ENCODE measurements at places on chromosomes 12 and 14.

DNA sequence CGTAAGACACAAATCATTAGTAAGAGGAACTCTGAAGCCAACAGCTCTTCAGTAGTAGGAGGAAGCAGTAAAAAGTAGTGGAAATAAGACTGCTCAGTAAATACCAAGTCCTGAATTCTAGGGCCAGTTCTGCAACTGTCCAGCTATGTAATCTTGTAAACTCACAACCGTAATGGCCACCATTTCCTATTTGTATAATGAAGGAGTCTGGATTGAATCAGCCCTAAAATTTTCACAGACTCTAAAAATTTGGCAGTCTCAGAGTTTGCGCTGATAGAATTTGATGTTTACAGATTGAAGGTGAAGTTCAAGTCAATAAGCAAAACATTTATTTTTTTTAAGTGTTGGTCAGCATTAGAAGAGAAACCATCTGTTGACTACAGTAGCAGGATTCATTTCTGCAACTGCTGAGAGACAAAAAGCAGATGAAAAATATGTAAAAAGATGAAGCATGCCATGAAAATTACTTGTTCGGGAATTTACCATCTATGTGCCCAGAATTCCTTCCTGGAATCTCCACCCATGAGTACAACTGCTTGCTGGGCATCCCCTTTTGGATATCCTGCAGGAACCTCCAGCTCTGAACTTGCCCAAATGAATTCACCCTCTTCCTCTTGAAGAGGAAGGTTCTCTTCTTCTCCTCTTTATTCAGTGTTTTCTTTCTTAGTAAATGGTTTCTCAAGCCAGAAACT is 47.5 kb downstream of the GALNT4 start:
- DNase-seq = no peak

- DNase-seq = no peak
These were observed 14.0 kb downstream of the ZNF664 start for GRCh38 chr12:123987022-123987421.

GRCh38 chr12:87142342-87142741 is 886.2 kb upstream of the MGAT4C start:
- DNase-seq = no peak

- DNase-seq = no peak
These were observed 22.5 kb upstream of the CDKN3 start for GRCh38 chr14:54374117-54374884.

- DNase-seq = peak; percentile 41
These were observed 34.3 kb upstream of the TEX22 start for GRCh38 chr14:105363847-105364708.

- DNase-seq = peak; percentile 93
These were observed at the start of gene ZNF384 for GRCh38 chr12:6688999-6689882. Gene ZNF384, minus strand, starts transcription at chr12:6689375. Its CDS starts 9,855 bp downstream, at chr12:6679520.

DNA sequence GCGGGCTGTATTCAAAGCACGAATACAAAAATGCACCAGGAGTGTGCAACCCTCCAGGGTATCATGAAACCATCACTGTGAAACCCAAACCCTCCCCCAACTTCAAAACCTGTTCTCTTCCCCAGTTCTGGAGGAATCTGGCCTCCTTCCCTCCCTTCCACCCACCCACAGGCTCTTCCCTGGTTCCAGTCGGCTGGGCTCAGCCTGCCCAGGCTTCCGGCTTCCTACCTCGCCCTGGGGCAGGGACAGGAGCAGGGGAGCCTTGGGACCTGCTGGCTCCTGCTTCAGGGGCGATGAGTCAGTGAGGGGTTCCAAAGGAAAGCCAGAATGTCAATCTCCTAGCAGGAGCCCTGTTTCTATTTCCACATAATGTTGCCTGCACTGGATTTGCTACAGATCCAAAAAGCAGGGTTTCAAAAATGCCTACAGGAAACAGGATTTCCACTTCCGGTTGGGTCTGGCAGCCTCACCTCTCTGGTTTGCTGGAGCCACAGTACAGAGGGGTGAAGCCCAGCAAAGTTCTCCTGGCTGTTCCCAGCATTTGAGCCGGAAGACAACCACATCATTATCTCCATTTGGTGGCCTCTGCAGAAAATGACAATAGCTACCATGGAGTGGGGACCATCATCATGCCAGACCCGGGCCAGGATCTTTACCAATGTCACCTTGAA is 278.3 kb downstream of the DPF3 start:
- no peak for DNase-seq

DNA sequence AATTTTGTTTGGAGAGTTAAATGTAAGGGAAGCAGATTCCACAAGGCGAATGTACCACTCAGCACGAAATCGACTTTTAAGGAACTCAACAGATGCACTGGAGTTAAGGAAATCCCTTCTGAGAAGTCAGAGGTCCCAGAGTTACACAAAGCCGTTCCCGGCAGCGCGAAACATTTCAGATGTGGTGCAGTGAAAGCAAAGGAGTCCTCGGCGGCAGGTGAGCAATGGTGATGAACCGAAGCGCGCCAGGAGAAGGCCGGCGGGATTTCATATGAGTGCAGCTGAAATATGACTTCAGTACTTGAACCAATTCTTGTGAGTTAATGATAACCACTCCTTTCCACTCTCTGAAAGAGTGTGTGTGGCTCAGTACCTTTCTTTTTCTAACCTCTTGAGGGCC is 183.2 kb downstream of the GRIP1 start:
- DNase-seq = no peak

- DNase-seq = no peak
These were observed 454.8 kb upstream of the SOX5 start for GRCh38 chr12:24404086-24404815.

- DNase-seq = no peak
These were observed 28.0 kb downstream of the CEP290 start for GRCh38 chr12:88113871-88114270.

GRCh38 chr14:103362780-103363179 is 22.4 kb upstream of the MARK3 start:
- DNase-seq = no peak

DNA sequence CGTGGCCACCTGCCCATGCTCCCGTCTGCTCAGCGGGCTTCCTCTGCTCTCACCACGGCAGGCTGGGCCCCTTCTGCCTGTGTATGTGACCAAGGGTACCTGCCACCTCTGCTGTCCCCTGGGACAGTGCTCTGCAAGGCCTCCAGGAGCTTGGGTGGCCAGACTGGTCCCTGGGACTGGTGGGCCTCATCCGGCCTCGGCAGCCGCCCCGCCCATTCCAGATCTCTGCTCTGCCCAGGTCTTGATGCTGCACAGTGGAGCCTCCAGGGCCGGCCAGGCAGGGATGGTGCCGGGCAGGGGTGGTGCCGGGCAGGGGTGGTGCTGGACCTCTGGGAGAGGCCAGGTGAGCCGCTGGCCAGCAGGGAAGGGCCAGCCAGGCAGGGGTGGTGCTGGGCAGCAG is 9.0 kb downstream of the FBRSL1 start:
- DNase-seq = no peak

GRCh38 chr12:85568395-85569103 is 267.7 kb downstream of the RASSF9 start:
- no peak for DNase-seq

- no peak for DNase-seq
These were observed 363.1 kb upstream of the STXBP6 start for GRCh38 chr14:25412998-25413397.

DNA sequence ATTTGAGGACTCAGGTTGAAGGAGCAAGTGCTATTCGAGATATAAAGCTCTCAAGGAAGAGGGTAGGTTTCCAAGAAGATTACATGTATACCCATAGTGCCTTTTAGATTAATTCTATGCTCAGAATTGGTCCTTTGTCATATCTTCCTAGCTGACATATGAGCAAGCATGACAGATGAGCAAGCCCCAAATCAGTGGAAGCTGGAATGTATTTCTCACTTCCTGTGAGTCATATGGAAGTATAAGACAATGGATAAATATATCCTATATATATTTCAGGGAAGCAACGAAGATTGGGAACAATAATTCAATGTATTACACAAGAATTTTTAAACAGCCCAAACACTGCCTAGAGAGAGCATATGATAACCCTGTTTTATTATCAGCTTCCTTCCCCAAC is 674.1 kb upstream of the ATXN7L3B start:
- no peak for DNase-seq

- DNase-seq = no peak
These were observed 50.2 kb upstream of the SMCO2 start for GRCh38 chr12:27396216-27396815.

DNA sequence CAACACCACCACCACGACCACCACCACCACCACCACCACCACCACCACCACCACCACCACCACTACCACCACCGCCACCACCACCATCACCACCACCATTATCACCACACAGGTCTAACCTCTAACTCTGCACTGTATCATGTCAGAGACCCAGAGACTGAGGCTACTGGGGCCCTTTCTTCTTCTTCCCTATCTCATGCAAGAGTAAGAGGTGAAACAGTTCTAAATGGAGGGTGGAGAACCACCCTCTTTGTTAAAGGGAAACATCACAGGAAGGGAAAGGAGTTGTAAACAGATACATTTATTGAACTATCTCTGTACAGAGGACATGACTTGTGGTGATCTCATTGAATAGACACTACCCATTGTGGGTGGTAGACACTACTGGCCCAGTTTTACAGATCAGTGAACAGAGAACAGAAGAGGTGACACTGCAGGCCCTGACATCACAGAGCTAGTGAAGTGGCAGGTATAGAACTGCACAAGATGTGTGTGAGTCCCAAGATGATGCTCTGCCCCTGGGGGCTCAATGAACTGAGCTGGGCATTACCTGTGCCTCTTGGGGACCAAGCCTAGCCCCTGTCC is 91.6 kb downstream of the FOXN3 start:
- no peak for DNase-seq

DNA sequence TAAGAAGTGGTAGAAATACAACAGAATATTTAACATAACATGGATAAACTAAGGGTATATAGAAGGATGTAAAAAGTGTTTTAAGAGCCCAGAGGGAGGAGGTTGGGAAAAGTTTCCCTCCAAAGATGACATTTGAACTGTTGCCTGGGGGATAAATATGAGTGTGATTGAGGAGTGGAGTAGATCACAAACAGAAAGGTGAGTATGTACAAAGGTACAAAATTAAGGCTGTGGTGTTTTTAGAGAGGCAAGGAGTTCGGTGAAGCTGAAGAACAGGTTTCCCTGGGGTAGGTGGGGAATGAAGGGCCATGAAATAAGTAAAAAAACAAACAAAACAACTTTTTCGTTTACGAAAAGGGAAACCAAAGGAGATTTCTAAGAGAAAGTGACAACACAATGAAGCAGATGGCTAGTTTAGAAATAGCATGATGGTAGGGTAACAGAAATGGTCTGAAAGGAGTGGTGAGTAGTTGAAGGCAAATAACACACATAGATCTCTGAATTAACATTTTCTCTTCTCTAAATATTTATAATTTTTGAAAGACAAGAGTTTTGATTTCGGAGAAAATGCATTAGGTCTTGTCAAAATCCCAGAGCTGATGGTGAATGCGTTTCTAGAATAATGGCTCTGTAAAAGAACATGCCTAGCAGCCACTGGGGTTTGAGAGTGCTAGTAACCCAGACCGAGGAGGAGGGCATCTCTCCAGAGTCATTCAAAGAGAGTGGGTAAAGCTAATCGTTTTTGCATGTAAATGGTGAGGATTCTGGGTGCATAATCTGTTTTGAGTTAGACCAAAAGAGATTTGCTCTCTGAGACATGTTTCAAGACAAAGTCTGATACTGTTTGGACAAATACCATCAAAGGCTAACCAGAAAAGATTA is 240.4 kb upstream of the DCN start:
- DNase-seq = no peak

- peak; percentile 87 for DNase-seq
These were observed 2.0 kb upstream of the GAPDH start for GRCh38 chr12:6532051-6532926.

- DNase-seq = no peak
These were observed 247.1 kb downstream of the SPTSSA start for GRCh38 chr14:34214961-34215360.

GRCh38 chr14:85453401-85454225 is 76.3 kb upstream of the FLRT2 start:
- DNase-seq = no peak

DNA sequence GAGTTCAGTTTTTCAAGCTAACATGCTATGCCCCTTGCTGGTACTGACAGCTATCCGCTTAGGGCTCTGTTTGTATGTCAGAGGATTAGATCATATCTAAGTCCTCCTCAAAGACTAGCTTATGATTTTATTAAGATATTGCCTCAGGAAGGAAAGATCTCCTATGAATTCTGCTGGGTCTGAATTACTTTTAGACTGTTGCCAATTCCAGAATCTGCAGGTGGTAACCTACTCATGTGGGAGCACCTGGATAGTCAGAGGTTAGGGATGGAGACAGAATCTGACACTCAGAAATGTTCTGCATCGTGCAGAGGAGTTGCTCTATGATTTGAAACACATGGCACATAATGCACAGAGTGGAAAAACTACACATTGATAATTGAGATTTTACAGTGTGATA is 843.4 kb downstream of the SLC6A15 start:
- DNase-seq = no peak

- no peak for DNase-seq
These were observed 51.2 kb downstream of the MSRB3 start for GRCh38 chr12:65329721-65330120.

Data from activated T-cell treated with anti-CD3 and anti-CD28 coated beads, Interleukin-2, amount 50 U/mL, for 48 hours (primary cell).